Stimulated activated CD8-positive, alpha-beta memory T cell treated with anti-CD3 and anti-CD28 coated beads, Interleukin-7, amount 100 ng/mL, for 4 hours (primary cell): ENCODE measurements at places on chromosomes 3 and 15.

- no peak for DNase-seq
These were observed 2.5 kb upstream of the LPP start for GRCh38 chr3:188151438-188151837.

DNA sequence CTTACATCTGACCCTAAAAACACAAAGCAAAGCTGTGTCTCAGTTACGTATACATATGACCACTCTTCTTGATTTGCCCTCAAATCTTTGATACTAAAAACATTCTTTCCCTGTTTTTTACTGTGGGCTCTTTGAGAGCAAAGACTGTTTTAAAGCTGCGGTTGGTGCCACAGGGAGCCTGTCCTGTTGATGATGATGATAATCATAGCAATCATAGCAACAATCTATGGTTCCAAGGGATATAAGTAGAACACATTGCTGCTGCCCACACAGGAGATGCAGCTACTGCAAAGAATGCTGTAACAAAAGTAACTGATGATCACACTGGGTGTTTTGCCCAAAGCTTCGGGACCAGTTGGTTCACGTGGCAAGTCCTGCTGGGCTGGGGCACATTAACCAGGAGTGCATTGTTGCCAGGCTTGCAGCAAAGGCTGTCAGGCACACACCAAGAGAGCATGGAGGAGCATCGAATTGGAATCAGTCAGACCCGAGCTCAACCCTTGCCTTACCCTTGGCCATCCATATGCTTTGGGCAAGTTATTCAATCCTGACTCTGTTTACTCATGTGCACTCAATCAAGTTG lies 131.4 kb upstream of the EIF1B start:
- no peak for DNase-seq

DNA sequence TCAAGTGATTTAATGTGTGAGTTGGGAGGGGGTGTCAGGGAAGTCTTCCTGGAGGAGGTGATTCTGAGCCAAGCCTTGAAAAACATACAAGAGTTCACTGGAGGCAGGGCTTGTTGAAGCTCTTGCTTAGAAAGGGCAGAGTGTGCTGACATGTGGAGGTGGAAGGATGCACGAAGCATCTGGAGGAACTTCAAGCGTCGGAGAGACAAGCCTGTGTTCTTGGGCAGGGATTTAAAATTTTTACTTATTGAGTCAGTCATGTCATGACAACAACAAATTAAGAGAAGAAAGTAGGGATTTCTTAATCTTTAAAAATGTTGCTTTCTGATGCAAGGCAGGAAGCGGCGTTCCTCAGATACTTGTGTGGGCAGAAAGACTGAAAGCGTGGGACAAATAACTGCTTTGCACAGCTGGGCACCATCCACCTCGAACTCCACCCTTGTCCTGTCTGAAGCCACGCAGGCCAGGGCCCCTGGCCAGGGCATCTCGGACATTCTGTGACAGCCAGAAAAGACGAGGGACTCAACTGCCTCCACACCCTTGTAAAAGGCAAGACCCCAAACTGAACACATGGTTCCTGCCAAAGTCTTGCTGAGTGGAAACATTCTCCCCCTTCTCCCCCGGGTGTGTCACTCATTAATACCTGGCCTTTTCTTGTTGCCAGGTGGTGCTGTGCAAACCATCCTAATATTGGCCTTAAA lies 6.9 kb upstream of the IL16 start:
- DNase-seq: no peak

DNA sequence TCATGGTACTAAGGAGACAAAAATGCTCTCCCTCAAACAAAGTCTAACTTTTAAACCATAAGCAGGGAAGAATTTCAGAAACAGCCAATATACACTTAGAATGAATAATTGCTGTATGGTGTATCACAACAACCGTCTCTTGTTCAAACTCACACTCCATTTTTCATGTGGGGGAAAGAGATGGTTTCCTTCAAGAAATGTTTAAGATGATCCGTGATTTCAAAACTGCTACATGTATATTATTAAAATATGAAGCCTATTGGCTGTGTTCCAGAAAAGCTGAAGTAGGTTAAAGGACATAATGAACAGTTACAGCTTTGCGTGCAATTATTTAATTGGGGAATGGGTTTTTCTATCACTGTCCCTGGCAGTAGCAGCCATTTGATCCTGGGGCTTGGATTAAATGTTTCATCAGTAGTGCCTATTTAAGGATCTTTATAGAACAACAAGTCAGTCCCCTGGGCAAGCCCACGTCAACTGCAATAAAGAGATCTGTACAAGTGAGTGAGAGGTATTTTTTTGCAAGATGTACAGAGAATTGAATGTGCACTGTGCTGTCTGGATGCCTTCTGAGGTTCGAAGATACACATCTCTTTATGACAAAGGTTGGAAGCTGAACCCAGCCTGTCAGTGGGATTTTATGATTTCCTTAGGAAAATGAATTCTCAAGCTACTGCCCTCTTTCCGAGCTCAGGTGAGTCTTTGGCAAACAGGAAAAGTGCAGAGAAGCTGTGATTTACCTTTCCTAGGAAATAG lies 337.2 kb upstream of the RARB start:
- DNase-seq: no peak

DNA sequence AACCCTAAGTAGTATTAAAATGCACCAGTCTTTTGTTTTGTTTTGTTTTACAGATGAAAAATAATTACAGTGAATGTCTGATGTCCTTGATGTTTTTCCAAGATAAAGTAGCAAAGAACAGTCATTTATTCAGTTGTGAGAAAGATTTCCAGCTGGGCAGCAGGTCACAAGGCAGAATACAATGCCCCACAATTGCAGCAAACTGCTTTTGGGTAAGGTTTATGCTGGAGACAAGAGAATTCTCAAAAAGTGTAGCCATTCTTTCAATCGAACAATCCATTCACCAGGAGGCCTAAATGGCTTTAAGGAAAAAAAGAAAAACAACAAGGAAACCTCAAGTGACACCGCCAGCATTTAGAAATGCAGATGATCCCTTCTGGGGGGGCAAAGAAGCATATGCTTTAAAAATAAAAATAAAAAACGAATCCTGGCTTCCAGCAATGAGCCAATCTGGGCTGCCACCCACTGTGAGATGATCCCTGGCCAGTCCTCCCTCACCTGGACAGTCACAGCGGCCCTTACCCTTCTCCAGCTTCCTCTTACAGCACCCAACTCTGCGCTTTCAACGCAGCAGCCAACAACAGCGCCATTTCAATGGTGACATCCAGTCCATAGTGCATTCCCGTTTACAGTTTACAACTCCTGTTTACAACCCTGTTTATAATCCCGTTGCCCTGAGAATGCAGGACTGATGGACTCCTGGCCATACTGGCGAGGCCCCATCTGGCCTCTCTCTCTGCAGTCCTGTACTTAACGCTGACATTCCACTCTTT lies 25.7 kb upstream of the WNT5A start:
- no peak for DNase-seq

GRCh38 chr3:172166890-172167289 lies 127.5 kb downstream of the FNDC3B start:
- no peak for DNase-seq

DNA sequence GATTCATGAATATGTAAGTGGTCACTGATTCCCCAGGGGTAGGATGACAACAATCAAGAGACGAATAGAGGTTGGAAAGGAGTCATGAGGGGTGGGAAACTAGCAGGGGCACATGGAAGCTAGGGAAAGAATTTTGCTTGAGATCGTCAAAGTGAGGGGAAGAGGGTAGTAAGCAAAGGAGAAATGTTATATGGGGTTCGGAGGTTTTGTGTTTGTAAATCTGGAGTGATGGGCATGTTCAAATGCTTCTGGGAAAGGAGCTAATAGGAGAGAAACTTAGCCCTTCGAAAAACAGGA lies 7.9 kb downstream of the RPL14 start:
- DNase-seq: no peak

DNA sequence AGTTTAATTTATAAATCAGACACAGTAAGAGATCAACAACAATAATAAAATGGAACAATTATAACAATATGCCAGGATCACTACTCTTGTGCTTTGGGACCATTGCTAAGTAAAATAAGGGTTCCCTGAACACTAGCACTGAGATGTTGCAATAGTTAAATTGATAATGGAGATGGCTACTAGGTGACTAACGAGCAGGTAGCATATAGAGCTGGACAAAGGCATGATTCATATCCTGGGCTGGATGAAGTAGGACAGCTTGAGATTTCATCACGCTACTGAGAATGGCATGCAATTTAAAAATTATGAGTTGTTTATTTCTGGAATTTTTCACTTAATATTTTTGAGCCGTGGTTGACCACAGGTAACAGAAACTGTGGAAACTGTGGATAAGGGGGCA lies 20.7 kb upstream of the MYZAP start:
- DNase-seq: no peak

GRCh38 chr3:134037168-134037567 lies 7.4 kb upstream of the SLCO2A1 start:
- no peak for DNase-seq

DNA sequence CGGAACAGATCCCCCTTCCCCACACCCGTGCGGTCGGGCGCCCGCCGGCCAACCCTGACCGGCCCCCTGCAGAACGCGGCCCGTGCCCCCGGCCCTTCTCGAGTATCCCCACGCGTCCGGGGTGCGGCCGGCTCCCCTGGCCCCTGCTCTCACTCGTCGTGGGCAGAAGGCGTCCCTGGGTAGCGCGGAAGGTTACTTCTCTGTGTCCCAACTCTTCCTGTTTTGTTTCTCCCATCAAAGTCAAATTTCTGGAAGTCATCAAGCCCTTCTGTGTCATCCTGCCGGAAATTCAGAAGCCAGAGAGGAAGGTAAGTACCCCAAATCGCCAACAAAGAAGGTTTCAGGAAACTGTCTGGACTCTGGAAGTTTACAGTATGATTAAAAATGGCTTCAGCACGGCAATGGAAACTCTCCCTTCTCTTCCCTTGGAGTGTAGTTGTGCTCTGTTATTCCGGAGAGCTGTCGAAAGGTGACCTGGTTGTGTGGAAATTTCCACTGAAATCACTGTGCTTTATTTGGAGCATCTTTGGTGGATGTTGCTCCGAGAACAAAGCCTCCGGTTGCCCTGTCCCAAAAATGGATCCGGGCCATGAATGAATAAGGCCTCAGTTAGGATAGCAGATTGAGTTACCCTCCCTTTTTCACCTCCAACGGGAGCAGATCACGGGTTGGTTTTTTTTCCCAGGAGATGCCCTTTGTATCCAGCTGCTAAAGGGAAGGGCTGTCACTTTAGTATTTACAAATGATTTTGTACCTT lies 536 bp downstream of the SEC61A1 start:
- DNase-seq: no peak

GRCh38 chr3:15052335-15053242 lies 12.5 kb downstream of the MRPS25 start:
- DNase-seq: no peak

- no peak for DNase-seq
These were observed 87.7 kb upstream of the ABHD17C start for GRCh38 chr15:80607287-80607980.

- DNase-seq: no peak
These were observed 51.8 kb downstream of the ST3GAL6 start for GRCh38 chr3:98814817-98815420.

- no peak for DNase-seq
These were observed 324.0 kb upstream of the ROPN1 start for GRCh38 chr3:124316034-124316287.

DNA sequence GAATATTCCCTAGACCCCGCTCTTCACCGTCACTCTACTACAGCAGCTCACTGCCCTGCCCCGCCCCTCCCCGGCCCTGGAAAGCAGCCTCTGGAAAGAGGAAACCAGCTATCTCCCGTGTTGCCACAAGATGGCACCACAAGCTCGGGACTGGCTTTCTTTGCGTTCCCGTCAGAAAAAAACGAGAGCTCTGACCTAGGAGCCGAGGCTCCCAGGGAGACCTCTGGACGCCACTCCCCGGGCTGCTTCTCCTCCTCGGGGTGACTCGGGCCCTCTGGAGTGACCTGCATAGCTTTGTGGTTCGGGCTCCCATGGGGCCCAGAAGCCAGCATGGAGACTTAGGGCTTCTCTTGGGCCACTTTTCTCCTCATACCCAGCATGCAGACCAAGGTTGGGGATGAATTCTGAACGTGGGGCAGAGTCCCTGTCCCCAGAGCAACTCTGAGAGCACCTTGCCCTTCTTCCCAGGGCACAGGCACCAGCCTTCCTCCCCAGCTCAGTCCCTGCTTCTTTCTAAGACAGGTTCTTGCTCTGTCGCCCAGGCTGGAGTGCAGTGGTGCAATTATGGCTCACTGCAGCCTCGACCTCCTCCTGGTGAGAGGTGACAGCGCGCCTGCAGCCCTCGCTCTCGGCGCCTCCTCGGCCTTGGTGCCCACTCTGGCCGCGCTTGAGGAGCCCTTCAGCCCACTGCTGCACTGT lies 19.0 kb downstream of the STOML1 start:
- DNase-seq: peak; percentile 64

- DNase-seq: no peak
These were observed 135.1 kb upstream of the HACD2 start for GRCh38 chr3:123719862-123720453.

DNA sequence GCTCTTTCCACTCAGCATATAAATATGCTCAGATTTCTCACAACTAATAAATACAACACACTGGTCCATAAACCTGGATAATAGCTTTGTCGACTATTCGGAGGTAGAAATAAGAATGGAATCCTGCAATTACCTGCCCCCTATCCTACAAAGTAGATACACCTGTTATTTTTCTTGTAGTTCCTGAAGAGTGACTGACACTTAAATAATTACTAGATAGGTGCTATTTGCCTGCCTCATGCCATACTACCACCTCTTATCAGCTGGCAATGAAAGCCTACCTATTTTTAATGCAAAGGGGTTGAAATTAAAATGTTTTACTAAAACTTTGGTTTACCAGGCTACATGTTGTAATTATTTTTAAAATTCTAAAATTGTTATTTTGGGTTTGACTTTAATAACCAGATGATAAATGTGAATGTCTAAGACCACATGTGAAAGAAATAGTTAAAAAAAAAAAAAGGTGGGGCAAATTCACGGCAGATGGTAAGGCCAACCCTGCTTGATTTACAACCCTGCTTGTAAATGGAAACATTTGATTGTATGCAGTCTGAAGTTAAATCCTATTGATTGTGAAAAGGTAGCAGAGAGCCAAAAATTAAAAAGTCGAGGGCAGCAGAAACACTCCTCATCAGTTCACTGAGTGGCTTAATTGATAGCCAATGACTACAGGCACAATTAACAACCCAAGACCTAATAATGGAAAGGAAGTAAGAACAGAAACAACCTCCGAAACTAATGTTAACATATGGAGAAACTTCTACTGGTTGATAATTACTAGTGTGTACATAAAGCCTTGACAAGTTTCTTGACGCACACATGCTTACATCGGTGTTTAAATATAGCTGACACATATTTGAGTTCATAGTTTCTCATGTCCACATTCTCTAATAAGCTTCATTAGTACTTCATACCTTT lies 8.9 kb downstream of the PEAK1 start:
- no peak for DNase-seq

DNA sequence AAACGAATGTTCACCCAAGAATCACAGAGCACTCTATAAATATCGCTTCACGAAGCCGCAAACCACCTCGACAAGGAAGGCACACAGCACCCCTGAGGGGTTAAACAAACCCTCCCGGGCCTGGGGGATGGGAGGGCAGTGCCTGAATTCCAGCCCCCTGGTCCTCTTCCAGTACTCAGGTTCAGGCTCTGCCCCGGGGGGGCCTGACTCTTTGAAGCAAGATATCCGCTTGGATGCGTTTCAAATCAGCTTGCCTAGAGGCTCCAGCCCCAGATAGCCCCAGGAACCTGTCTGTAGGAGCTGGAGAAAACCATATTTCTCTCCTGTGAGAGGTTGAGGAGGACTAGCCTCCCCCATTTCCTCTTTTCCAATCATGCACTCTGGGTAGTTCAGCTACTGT lies 194.7 kb downstream of the WNT5A start:
- no peak for DNase-seq
